Heart left ventricle (tissue), 16 donors: ENCODE measurements at places on chromosomes 13 and 19. TPM values are rescaled to one million over a fixed set of nuclear protein-coding genes. Genes with fewer than 3 reads are reported as not detected.
A peak's percentile ranks its signal among the peaks of the same experiment; 100 is the strongest.

DNA sequence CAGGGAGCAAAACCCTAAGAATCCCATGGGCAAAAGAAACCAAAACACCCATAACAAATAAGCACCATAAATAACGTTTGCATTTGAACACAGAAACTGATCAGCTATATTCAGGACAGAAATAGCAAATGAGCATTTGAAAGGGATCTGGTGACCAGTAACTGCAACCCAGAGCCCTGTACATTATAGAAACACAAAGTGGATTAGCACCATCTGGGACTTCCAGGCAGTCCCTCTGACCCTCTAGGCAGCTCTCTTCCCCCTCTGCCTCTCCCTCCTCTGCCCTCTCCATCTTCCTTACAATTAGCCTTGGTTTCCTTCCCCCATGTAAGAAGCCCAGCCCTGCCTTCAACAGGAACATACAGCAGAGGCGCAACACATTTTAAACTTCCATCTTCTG lies 215.0 kb downstream of the DCLK1 start:
- DNase-seq: no peak
- no peaks in the 10 kb centered on the region for H3K4me1 ChIP-seq
- H3K4me3 ChIP-seq: no peak overlapping the region
- no peak overlapping the region for H3K27ac ChIP-seq
- H3K36me3 ChIP-seq: no peaks in the 10 kb centered on the region

GRCh38 chr13:51249770-51250741 lies 27.9 kb downstream of the FAM124A start:
- peaks cover 11% of the 10 kb centered on the region for H3K36me3 ChIP-seq
- H3K27me3 ChIP-seq: no peaks in the 10 kb centered on the region
- H3K27ac ChIP-seq: no peak overlapping the region
- peaks cover 13% of the 10 kb centered on the region for H3K4me1 ChIP-seq
- no peak overlapping the region for H3K4me3 ChIP-seq

GRCh38 chr13:106755542-106755941 lies 187.6 kb upstream of the ARGLU1 start:
- no peaks in the 10 kb centered on the region for H3K27me3 ChIP-seq
- H3K4me3 ChIP-seq: no peak overlapping the region
- no peaks in the 10 kb centered on the region for H3K36me3 ChIP-seq
- no peak for DNase-seq
- H3K4me1 ChIP-seq: peaks cover 11% of the 10 kb centered on the region

GRCh38 chr13:97802213-97802612 lies 151.3 kb upstream of the IPO5 start:
- no peaks in the 10 kb centered on the region for H3K4me1 ChIP-seq
- no peak overlapping the region for H3K4me3 ChIP-seq
- DNase-seq: no peak
- H3K27me3 ChIP-seq: no peaks in the 10 kb centered on the region
- H3K36me3 ChIP-seq: no peaks in the 10 kb centered on the region
- H3K27ac ChIP-seq: no peak overlapping the region

BEST2 gene
- total RNA-seq: not detected

ZNF561 gene
- total RNA-seq: 17.8 TPM

DNA sequence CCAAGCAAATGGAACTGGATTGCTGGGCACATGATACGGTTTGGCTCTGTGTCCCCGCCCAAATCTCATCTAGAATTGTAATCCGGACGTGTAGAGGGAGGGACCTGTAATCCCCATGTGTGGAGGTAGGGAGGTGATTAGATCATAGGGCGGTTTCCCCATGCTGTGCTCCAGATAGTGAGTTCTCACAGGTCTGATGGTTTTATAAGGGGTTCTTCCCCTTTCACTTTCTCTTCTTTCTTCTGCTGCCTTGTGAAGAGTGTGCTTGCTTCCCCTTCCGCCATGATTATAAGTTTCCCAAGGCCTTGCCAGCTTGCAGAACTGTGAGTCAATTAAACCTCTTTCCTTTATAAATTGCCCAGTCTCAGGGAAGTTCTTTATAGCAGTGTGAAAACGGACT lies 32.6 kb upstream of the MTIF3 start:
- H3K27ac ChIP-seq: no peak overlapping the region
- no peaks in the 10 kb centered on the region for H3K36me3 ChIP-seq
- DNase-seq: no peak

GRCh38 chr19:38281811-38282566 lies 17.6 kb downstream of the SPINT2 start:
- no peak overlapping the region for H3K4me3 ChIP-seq
- no peak for DNase-seq
- H3K4me1 ChIP-seq: peaks cover 20% of the 10 kb centered on the region
- peak overlapping the region; percentile 31 for H3K27ac ChIP-seq
- no peaks in the 10 kb centered on the region for H3K36me3 ChIP-seq

DNA sequence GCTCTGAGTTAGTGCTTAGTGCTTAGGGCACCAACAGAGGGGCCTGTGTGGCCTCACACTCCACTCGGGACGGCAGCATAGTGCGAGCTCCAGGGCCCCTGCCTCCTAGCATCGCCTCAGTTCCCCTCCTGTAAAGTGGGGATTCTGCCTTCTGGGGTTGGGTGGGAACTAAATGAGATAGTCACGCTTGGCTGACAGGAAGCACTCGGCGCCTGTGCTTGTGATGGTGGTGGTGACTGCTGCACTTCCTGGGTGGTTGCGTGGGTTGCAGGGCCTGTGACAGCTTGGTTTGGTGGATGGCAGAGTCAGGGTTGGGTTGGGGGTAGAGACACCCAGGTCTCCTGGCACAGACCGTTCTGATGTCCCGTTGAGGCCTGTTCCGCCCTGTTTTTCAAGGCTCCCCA lies 7.7 kb downstream of the PLEKHF1 start:
- no peak overlapping the region for H3K4me3 ChIP-seq
- no peaks in the 10 kb centered on the region for H3K27me3 ChIP-seq
- no peak for DNase-seq
- H3K27ac ChIP-seq: no peak overlapping the region
- H3K36me3 ChIP-seq: peaks cover 2% of the 10 kb centered on the region

DNA sequence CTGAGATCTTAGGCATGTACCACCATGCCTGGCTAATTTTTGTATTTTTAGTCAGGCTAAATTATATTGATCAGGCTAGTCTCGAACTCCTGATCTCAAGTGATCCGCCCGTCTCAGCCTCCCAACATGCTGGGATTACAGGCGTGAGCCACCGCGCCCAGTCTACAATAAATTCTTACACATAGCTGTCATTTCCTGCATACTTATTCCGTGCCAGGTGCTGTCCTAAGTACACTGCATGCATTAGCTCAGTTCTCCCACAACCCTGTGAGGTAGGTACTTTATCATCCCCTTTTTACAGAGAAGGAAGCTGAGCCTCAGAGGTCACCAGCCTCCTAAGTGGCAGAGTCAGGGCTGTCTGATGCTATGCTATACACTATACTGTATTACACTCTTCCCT lies 7.2 kb upstream of the RHPN2 start:
- H3K36me3 ChIP-seq: no peaks in the 10 kb centered on the region
- no peak overlapping the region for H3K4me3 ChIP-seq
- no peaks in the 10 kb centered on the region for H3K27me3 ChIP-seq
- H3K27ac ChIP-seq: no peak overlapping the region
- no peaks in the 10 kb centered on the region for H3K4me1 ChIP-seq
- DNase-seq: no peak

DNA sequence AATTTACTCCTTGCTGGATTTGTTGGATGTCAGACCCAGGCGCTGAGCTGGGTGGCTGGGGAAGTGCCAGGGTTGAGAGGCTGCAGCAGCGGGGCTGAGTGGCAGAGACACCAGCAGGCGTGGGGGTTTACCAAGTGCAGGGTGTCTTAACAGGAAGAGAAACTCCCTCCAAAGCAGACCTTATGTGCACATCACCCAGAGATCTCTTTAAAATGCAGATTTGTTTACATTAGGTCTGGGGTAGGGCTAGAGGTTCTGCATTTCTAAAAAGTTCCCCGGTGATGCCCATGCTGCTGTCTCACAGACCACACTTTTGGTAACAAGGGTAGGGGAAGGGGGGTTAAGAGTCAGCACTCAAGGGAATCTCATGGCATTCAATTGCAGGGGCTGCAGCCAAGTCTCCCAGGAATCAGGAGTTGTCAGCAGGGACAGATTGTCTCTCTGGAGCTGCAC lies 80.7 kb upstream of the OLFM4 start:
- H3K27me3 ChIP-seq: no peaks in the 10 kb centered on the region
- no peaks in the 10 kb centered on the region for H3K36me3 ChIP-seq
- no peaks in the 10 kb centered on the region for H3K4me1 ChIP-seq
- no peak for DNase-seq

DNA sequence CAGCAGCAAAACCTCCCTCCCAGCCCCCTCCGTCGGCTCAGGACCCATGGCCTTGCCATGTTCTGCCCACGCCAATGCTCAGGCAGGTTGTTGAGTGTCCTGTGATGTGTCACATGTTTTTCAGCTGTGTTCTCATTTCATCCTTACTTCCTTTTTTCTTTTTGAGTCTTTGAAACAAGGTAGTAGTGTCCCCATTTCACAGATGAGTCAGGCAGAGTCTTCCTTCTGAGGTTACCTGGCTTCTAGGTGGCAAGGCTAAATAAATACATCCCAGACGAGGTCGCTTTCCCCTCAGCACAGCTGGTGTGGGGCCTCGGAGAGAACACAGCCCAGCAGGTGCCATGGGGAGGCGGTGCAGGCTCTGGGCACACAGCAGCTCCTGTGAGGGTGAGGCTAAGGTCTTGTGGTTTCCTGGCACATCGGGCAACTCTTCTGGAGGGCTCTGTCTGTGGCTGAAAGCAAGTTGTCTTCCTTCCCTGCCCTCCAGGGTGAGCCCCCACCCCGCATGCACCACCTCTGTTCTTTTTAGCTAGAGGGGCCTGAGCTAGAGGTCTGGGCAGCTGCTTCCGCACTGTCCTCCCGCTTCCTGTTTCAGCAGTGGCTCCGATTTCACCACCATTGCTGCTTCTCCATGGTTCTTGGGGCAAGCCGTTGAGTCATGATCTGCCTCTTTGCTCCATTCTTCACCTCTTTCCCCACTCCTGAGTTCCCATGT lies 15.1 kb downstream of the PRAM1 start:
- no peak overlapping the region for H3K4me3 ChIP-seq
- DNase-seq: peak; percentile 64
- no peaks in the 10 kb centered on the region for H3K27me3 ChIP-seq
- peaks cover 9% of the 10 kb centered on the region for H3K4me1 ChIP-seq
- no peak overlapping the region for H3K27ac ChIP-seq

GRCh38 chr13:23673354-23673753 lies 103.1 kb downstream of the TNFRSF19 start:
- no peaks in the 10 kb centered on the region for H3K27me3 ChIP-seq
- no peak overlapping the region for H3K4me3 ChIP-seq
- H3K36me3 ChIP-seq: peaks cover 15% of the 10 kb centered on the region
- H3K27ac ChIP-seq: peak overlapping the region; percentile 53

DNA sequence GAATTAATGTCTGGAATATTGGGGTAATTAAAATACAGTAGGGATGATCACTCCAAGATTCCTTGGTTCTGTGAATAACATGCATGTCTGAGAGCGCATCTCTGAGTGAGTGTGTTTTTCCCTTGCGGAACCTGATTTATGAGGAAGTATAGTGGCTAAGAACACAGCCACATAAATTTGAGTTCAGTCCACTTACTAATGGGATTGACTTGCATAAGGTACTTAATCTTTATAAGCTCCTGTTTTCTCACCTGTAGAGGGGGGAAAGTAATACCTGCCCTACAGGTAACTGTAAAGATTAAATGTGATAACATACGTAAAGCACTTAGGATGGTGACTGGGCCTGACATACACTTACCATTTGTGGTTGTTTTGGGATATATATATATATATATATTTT lies 60.8 kb downstream of the KLF5 start:
- H3K36me3 ChIP-seq: no peaks in the 10 kb centered on the region
- H3K4me3 ChIP-seq: no peak overlapping the region
- H3K27ac ChIP-seq: no peak overlapping the region
- H3K27me3 ChIP-seq: no peaks in the 10 kb centered on the region
- no peak for DNase-seq

DNA sequence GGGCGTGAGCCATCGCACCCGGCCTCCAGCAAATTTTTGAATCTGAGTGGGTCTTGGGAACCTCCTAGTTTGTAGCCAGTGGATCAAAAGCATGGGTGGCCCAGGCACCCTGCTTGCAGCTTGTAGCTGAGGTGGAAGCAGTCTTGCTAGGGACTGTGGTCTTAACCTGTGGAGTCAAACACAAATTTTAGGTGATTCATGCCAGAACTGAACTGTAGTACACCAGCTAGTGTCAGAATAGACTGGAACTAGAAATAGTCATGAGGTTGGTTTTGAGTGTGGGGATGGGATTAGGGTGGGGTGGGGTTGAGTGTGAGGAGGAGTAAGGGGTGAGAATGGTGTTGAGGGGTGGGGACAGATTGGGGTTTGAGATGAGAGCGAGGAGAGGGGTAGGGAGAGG lies 5.8 kb downstream of the LIM2 start:
- no peaks in the 10 kb centered on the region for H3K4me1 ChIP-seq
- DNase-seq: no peak
- no peak overlapping the region for H3K27ac ChIP-seq
- no peaks in the 10 kb centered on the region for H3K36me3 ChIP-seq

DNA sequence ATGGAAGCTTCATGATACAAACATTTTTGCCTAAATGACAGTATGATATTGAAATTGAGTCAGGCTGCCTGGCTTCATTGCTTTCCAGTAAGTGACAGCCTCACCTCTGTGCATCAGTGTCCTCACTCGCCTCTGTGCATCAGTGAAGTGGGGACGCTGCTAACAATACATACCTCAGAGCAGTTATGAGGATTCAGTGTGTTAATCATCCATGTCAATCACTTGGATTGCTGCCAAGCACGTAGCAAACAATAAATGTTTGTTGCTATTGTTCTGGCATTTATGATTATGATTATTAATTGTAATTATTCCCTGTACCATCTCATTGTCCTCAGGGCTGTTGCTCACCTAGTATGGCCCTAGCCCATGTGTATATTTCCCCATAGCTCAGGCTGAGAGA lies 8.8 kb downstream of the PPP2R1A start:
- peak overlapping the region; percentile 83 for H3K27ac ChIP-seq
- H3K4me3 ChIP-seq: no peak overlapping the region
- no peak for DNase-seq
- no peaks in the 10 kb centered on the region for H3K27me3 ChIP-seq
- peaks cover 54% of the 10 kb centered on the region for H3K4me1 ChIP-seq
- no peaks in the 10 kb centered on the region for H3K36me3 ChIP-seq

- DNase-seq: no peak
- no peaks in the 10 kb centered on the region for H3K4me1 ChIP-seq
- no peaks in the 10 kb centered on the region for H3K36me3 ChIP-seq
- no peaks in the 10 kb centered on the region for H3K27me3 ChIP-seq
These were observed 257.8 kb upstream of the IPO5 start for GRCh38 chr13:97695684-97696083.

- no peak overlapping the region for H3K27ac ChIP-seq
- no peak for DNase-seq
- no peaks in the 10 kb centered on the region for H3K27me3 ChIP-seq
These were observed 1872.3 kb upstream of the PCDH20 start for GRCh38 chr13:63287926-63288325.

GRCh38 chr13:38419312-38419873 lies 69.7 kb downstream of the UFM1 start:
- peaks cover 23% of the 10 kb centered on the region for H3K4me1 ChIP-seq
- no peaks in the 10 kb centered on the region for H3K36me3 ChIP-seq
- H3K27ac ChIP-seq: no peak overlapping the region
- H3K27me3 ChIP-seq: no peaks in the 10 kb centered on the region
- no peak overlapping the region for H3K4me3 ChIP-seq

GRCh38 chr13:111662895-111663294 lies 342.5 kb downstream of the TEX29 start:
- H3K4me3 ChIP-seq: no peak overlapping the region
- DNase-seq: no peak
- H3K36me3 ChIP-seq: no peaks in the 10 kb centered on the region
- H3K27me3 ChIP-seq: no peaks in the 10 kb centered on the region
- no peak overlapping the region for H3K27ac ChIP-seq
